Stimulated activated CD8-positive, alpha-beta memory T cell treated with anti-CD3 and anti-CD28 coated beads, Interleukin-12 subunit alpha, Interleukin-12 subunit beta, amount 100 ng/mL, for 1 hour (primary cell): ENCODE measurements at places on chromosomes 6 and 20.

- DNase-seq: no peak
Measured at GRCh38 chr6:168719901-168720300, 278.9 kb downstream of the SMOC2 start.

DNA sequence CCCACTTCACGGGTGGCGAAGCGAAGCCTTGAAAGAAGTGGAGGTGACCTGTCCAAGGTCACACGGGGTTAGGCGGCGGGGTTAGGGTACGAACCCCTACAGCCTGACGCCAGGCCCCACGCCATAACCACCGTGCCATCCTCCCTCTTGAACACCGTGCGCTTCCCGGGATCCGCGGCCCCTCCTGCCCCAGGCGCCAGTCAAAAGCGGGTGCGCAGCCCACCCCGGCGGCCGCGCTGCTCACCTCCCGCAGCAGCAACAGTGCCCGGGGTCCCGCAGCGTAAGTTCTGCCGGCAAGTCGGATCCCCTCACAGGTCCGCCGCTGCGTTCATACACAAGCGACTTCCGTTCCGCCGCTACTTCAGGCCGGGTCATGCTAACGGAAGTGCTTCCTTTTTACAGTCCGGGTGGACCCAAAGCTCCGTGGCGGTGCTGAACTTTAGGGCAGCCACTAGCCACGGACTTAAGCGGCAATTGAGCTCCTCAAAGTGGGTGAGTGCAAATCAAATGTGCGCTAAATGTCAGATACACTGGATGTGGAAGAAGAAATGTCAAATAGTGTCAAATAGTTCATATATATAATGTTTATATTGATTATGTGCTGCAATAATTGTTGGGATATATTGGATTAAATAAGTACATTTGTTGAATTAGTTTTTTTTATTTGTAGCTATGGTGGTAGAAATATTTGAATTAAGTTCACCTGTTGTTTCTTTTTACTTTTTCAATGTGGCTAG lies at the start of gene CDK5RAP1:
Gene CDK5RAP1, minus strand, starts transcription at position 336 of the 737 bp plus-strand sequence. CDS start 4,455 bp downstream, outside the sequence.
- DNase-seq: peak; percentile 73

- DNase-seq: no peak
Measured at GRCh38 chr6:154170106-154170505, 131.1 kb downstream of the OPRM1 start.

DNA sequence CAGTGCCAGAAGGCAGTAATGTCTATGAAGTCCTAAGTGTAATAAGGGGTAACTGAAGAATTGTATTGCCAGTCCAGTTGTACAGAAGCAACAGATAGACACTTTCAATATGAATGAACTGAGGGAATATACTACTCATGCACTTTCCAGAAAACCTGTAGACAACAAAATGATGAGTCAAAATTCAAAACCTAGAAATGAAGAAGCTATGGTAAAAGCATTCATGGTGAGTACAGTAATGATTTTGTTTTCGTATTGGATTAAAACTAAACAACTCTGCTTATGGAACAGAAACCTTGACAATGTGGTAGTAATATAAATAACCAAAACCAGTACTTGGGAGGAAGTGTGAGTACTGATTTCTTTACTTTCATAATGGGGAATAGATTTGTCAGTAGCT lies 35.0 kb downstream of the ARMC2 start:
- DNase-seq: no peak

DNA sequence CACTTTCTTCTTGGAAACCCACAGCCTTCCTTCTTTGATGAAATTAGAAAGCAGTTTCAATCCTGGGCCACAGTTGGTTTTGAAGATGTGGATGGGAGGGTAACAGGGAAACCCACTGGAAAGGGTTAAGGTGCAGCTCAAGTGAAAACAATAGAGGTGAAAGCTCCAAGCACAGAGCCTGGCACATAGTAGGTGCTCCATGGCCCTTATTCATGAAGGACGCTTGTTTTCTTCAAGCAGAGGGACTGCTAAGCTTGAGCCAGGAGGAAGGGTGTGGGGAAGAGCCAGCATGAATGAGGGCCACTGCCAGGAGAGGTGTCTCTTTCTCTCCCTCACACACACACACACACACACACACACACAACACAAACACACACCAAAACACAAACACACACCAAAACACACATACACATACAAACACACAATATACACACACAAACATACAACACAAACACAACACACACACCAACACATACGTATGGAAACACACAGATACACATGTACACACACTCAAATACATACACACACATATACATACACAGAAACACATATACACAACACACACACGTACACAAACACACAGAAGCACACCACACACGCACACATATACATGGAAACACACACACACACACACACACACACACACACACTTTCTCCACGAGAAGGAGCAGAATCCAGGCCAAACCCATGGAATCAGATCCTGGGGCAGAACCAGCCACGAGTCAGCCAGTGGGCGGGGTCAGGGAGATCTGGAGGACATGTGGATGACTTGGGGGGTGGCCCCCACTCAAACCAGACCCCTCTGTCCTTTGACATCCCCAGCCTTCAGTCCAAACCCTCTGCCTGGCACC lies 23.7 kb upstream of the RBPJL start:
- no peak for DNase-seq

GRCh38 chr20:32885185-32885584 lies 26.5 kb downstream of the EFCAB8 start:
- no peak for DNase-seq

GRCh38 chr20:46523696-46524328 lies 10.5 kb upstream of the ZNF334 start:
- no peak for DNase-seq

GRCh38 chr6:45707176-45707575 lies 308.5 kb downstream of the CLIC5 start:
- no peak for DNase-seq

DNA sequence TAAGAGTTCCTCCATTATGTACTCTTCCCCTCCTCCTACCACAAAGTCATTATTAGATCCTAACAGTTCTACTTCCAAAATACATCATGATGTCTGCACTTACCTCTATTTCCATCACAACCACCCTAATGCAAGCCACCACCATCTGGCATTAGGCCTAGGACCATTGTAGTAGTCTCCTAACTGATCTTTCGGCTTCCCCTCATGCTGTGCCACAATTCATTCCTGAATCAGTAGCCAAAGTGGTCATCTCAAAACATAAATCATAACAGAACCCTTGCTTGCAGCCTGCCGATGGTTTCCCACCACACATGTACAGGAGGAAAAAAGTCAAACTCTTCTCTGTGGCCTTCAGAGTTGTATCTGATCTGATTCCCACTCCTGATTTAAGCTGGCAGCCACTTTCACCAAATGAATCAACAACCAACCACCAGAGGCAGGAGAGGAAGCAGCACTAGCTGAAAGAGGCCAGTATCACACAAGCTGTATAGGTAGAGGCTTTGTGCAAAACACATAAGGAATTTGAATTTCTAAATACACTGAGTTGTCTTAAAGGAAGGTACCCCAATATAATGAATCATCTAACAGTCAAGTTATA lies 26.1 kb downstream of the FAM184A start:
- no peak for DNase-seq

GRCh38 chr20:34663213-34663943 lies 13.5 kb downstream of the PIGU start:
- no peak for DNase-seq

DNA sequence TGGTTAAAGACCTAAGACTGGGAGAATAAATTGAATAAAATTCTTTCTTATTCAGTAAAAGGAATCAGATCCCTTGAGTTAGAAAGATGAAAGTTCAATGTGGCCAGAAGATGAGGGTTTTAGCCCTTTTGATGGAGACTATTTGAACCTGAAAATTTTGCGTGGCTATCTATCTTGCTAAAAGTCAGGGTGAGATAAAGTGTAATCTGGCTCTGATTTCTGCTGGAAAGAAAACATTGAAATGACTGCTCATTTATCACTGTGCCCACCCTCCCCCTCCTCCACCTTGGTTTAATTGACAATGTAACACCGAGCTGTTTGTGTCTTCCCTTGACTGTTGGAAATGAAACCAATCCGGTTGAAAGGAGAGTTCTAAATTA lies 32.9 kb upstream of the TCF21 start:
- DNase-seq: no peak

GRCh38 chr6:156791320-156791850 lies 14.2 kb downstream of the ARID1B start:
- no peak for DNase-seq
